ENCODE measurements at places on chromosomes 3 and 15.

GRCh38 chr15:76440441-76440840, 103.9 kb downstream of the ISL2 start:
- no peak for DNase-seq

GRCh38 chr3:23341147-23341838, 138.2 kb downstream of the UBE2E2 start:
- peak; percentile 28 for DNase-seq

- peak; percentile 50 for DNase-seq
Measured at GRCh38 chr3:55622116-55622515, 135.0 kb upstream of the WNT5A start.

GRCh38 chr3:123799544-123800361, 84.4 kb downstream of the MYLK start:
- DNase-seq = no peak

DNA sequence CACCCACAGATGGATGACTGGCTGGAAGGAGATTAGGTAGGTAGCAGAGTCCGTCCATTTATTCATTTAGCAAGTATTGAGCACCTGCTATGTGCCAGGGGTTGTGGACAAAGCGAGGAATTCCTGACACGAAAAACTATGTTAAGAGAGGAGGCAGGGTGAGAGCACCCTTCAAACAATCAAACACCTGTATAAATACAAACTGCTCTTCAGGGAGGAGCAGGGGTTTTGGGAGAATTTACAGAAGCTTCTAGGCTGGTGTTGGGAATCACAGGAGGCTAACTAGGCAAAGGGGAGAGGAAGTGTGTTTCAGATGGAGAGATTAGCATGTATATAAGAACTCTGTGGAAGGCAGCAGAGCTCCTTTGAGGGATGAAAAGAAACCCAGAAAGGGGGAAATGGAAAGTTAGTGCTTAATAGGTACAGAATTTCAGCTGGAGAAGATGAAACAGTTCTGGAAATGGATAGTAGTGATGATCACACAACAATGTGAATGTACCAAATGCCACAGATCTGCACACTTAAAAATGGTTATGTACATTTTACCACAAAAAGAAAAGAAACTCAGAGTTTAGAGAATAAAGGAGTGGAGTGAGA, 805 bp upstream of the SEC22C start:
- DNase-seq = no peak

DNA sequence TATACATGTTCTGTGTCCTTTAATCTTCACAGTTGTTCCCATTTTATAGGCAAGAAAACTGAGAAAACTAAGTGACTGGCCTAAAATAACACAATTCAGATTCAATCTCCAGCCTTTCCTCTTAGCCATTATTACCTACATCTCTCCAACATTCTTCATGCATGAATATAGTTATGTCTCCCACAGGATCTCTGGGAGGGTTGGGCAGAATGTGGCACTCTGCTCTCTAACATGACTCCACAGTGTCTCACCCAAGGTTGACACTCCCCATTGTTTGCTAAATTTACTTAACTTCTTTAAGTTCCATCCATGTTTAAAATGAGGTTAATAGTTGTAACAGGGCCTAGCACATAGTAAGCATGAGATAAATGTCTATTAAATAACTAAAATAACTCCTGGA, 276.3 kb downstream of the ERC2 start:
- DNase-seq = no peak

GRCh38 chr3:41076399-41076798, 122.9 kb upstream of the CTNNB1 start:
- no peak for DNase-seq

- DNase-seq = no peak
Measured at GRCh38 chr15:101156509-101157159, 95.2 kb downstream of the CHSY1 start.

GRCh38 chr3:27657404-27657803, 64.7 kb downstream of the EOMES start:
- no peak for DNase-seq

DNA sequence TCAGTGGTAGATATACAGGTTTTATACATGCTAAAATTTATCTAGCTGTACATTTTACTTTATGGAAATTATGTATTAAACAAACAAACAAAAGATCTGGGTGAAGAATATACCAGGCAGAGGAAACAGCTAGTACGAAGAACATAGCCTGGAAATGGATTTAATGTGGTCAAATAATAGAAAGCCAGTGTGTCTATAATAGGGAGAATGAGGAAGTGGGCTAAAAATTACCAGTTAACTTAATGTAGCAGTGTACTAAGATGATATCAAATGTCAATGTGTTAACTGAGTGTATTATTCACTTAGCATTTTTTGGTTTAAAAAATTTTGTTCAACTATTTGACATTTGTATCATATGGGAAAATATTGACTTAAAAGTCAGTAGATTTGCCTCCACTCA, 22.8 kb upstream of the SLC15A2 start:
- peak; percentile 19 for DNase-seq

DNA sequence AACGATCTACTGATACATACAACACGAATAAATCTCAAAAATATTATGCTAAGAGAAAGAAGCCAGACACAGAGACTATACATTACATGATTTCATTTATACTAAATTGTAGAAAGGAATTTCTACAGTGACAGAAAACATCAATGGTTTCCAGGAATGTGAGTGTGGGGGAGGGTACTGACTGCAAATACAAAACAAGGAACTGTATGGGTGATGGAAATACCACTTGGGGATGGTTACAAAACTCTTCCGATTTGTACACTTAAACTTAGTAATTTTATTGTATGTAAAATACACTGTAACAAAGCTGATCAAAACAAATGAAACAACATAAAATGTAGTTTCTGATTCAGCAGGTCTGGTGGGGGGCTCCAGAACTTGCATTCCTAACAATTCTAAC, 45.8 kb upstream of the IP6K2 start:
- peak; percentile 41 for DNase-seq

DNA sequence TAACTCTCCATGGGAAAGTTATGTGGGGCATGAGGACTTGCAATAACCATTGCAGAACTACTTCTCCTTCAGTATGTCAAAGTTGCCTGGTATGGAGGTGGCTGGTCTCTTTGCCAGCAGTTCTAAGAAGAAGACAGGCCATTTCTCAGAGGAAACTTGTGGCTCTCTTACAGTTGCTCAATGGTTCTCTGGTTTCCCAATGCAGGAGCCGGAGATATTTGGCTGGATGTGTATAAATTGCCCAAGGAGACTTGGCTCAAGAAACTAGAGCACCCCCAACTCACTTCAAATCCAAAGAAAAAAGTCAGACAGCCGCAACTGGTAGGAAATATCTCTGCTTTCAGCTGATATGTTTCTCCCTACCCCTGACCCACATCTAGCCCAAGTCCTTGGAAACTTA, 24.2 kb downstream of the WDR93 start:
- DNase-seq = peak; percentile 41

- no peak for DNase-seq
Measured at GRCh38 chr3:133649486-133650068, 12.2 kb downstream of the TOPBP1 start.

GRCh38 chr15:71465131-71465955, 345.0 kb upstream of the NR2E3 start:
- DNase-seq = no peak

GRCh38 chr3:146550743-146551510, 6.5 kb upstream of the PLSCR1 start:
- peak; percentile 85 for DNase-seq

DNA sequence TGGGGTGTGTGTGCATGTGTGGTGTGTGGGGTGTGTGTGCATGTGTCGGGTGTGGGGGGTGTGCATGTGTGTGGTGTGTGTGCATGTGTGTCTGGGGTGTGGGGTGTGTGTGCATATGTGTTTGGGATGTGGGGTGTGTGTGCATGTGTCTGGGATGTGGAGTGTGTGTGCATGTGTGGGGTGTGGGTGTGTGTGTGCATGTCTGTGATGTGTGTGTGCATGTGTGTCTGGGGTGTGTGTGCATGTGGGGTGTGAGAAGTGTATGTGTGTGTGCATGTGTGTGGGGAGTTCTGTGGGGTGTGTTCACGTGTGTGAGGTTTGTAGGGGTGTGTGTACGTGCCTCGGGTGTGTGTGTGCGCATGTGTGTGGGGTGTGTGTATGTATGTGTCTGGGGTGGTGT, 6.7 kb upstream of the OCA2 start:
- DNase-seq = no peak

DNA sequence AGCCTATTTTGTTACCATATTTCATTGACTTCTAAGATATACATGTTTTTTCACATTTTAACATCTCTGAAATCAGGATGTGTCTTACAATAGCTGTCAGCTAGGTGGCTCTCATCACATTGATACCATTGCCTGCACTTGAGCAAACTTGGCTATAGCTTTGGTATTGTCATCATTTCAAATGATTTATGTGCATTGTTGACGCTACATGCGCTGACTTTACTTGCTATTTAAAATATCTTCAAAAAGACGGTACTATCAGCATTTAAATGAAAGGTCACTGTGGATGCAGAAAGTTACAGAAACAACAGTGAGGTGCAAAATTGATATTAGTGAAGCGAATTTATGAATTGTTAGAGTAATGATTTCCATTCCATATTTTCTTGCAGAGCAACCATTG, 54.0 kb upstream of the ABHD2 start:
- DNase-seq = no peak

GRCh38 chr3:17466028-17466427, 276.4 kb downstream of the TBC1D5 start:
- no peak for DNase-seq

GRCh38 chr3:3699407-3699806, 99.8 kb upstream of the LRRN1 start:
- no peak for DNase-seq

GRCh38 chr3:77868725-77869124, 828.8 kb downstream of the ROBO2 start:
- DNase-seq = no peak

DNA sequence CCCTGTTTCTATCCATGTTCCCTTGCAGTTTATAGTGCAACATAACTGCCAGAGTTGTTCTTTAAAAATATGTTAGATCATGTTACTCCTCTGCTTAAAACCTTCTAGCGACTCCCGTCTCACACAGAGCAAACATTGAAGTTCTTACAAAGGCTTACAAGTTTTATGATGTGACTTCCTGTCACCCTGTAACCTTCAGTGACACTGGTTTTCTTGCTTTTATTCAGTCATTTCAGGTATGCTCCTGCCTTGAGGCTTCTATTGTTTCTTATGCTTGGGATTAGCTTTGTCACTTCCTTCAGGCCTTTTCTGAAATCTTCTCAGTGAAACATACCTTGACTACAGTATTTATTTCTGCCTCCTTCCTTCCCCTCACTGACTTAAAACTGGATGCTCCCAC, 252.1 kb downstream of the DOCK3 start:
- DNase-seq = no peak

DNA sequence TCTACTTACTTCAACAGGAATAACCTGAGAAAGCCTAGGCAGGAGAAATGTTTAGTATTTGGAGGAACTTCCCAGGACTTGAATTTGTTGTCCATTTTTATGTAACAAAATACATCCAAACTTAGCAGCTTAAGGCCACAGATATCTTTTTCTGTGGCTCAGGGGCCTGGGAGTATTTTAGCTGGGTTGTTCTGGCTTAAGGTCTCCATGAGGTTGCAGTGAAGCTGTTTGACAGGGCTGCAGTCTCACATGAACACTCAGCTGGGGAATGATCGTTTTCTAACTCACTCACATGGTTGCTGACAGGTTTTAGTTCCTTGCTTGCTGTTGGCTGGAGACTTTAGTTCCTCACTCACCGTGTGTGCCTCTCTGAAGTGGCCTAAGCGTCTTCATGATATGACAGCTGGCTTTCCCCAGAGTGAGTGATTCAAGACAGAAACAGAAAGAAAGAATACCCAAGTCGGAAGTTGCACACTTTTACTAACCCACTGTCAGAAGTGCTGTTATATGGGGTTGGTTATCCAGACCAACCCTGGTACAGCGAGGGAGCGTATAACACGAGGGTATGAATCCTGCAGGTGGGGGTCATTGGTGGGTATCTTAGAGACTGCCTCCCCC, 229.7 kb upstream of the TBL1XR1 start:
- DNase-seq = peak; percentile 95

DNA sequence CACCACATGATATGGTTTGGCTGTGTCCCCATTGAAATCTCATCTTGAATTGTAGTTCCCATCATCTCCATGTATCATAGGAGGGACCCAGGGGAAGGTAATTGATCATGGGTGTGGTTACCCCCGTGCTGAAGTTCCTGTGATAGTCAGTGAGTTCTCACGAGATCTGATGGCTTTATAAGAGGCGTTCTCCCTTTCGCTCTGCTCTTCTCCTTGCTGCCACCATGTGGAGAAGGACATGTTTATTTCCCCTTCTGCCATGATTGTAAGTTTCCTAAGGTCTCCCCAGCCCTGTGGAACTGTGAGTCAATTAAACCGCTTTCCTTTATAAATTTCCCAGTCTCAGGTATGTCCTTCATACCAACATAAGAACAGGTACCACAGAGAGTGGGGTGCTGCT, 21.9 kb downstream of the OSTN start:
- no peak for DNase-seq

GRCh38 chr3:187434524-187434923, 66.3 kb downstream of the RTP4 start:
- no peak for DNase-seq

GRCh38 chr3:35965908-35966307, 326.6 kb downstream of the ARPP21 start:
- DNase-seq = peak; percentile 16

- DNase-seq = no peak
Measured at GRCh38 chr15:52287114-52287513, 8.5 kb downstream of the MYO5C start.

All from inflammatory macrophage treated with lipopolysaccharide for 4 hours (primary cell).